ENCODE measurements at places on chromosomes 2 and 18.
A peak's percentile ranks its signal among the peaks of the same experiment; 100 is the strongest.

- DNase-seq = peak; percentile 22
Observed at GRCh38 chr2:237922641-237923361, 44.0 kb upstream of the UBE2F start.

DNA sequence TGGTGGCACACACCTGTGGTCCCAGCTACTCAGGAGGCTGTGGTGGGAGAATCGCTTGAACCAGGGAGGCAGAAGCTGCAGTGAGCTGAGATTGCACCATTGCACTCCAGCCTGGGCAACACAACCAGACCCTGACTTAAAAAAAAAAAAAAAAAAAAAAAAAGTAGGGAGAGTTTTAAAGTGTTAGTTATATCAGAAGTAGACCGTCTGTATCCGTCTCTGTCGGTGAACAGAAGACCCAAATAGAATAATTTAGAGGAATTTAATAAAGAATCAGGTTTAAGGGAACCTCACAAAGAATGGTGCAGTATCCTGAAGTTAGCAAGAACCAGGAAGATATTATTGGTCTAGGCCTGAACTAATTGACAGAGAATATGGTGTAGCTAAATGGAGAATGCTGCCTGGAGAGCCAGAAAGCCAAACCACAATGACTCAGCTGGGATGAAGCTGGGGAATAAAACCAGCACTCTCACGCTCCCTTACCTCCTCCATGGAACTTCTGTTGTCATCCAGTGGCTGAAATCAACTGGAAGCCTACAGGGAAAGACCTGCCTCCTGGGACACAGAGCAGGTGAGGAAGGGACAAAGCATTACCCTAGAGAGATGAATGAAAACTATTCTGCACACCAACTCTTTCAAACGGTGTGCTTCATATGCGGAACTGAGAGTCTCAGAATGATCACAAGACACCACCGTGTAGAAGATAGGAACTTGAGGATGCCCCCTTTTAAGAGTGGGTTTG is 39.1 kb upstream of the PLEKHM3 start:
- DNase-seq = peak; percentile 95

DNA sequence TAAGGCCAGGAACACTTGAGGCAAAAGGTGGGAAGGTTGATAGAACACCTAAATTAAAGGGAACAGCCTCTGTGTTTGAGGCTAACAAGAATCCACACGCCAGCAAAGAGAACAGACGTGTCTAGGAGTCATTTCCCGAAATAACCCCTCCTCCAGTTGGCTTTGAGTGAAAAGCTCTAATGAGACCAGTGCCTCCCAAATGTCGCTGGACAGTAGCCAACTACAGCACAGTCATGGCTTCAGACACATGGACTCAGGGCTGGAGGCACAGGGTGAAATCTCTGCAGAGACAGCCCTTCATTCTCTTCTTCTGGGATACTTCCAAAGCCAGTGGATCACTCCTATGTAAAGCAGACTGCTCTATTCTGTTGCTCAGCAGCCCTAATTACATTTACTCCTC is 49.6 kb downstream of the SOWAHC start:
- peak; percentile 92 for DNase-seq

GRCh38 chr2:72993147-72993932 is 76.0 kb downstream of the EMX1 start:
- DNase-seq = peak; percentile 43

DNA sequence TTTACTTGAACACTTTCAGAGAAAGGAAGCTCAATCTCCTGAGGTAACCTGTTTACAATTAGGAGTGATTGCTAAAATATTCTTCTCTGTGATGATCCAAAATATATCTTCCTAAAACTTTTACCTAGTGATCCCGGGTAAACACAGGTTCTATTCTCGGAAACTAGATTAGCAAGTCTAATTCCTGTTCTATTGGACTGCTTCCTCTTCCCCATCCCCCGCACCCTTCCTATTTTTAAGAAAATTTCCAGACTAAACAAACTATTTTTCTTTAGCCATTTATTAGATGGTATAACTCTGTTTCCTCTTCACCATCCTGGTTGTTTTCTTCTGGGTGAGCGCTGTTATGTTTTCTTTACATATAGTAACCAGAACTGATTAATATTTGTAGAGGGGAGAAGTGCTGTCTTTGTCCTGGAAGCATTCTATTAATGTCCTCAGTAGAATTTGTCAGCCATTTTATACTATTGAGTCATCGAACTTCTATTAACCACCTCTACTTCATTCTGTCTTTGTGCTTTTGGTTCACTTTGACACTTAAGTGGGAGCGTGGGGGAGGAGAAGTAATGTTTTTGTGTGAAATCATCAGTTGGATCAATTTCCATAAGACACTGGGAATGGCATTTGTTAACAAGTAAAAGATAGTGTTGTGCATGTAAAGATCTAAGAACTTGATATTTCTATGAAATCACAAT is 31.8 kb downstream of the CREB1 start:
- DNase-seq = peak; percentile 37

GRCh38 chr2:105455488-105456003 is 56.7 kb upstream of the FHL2 start:
- DNase-seq = peak; percentile 99

GRCh38 chr2:174025271-174026121 is 60.3 kb upstream of the SP3 start:
- DNase-seq = no peak

DNA sequence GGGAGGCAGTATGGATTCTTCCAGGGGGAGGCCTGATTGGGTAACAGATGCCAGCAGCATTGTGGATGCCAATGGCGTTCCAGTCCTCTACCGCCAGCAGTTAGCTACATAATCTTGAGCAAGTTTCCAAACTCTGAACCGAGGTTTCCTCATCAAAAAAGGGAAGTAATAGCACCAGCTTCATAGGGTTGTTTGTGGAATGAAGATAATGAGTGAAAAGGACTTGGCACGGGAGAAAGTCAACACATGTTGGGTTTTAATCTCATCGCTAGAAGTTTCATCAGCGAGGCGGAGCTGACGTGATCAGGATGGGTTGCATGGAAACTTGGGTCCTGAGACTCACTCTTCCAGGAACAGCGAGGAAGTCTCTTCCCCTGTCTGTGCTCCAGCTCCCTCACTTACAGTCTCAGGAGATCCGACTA is 266.7 kb downstream of the SH3BP4 start:
- DNase-seq = no peak

GRCh38 chr2:235541016-235541415 is 47.2 kb downstream of the AGAP1 start:
- no peak for DNase-seq

DNA sequence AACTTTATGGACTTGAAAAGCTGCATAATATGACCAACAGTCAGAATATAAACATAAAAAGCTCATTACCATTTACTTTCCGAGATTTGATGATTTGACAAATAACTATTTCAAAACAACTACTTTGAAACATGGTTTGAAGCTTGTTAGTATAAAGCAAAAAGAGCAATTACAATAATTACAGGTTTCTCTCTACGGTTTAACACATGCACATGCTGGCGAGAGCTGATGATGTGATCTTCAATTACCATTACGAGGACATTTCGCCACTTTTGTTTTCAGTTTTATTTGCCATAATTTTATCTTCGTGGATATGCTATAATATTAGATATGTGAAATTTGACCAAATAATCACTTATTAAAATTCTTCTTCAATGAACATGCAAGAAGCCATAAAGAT is 270.1 kb downstream of the TCF4 start:
- DNase-seq = no peak

DNA sequence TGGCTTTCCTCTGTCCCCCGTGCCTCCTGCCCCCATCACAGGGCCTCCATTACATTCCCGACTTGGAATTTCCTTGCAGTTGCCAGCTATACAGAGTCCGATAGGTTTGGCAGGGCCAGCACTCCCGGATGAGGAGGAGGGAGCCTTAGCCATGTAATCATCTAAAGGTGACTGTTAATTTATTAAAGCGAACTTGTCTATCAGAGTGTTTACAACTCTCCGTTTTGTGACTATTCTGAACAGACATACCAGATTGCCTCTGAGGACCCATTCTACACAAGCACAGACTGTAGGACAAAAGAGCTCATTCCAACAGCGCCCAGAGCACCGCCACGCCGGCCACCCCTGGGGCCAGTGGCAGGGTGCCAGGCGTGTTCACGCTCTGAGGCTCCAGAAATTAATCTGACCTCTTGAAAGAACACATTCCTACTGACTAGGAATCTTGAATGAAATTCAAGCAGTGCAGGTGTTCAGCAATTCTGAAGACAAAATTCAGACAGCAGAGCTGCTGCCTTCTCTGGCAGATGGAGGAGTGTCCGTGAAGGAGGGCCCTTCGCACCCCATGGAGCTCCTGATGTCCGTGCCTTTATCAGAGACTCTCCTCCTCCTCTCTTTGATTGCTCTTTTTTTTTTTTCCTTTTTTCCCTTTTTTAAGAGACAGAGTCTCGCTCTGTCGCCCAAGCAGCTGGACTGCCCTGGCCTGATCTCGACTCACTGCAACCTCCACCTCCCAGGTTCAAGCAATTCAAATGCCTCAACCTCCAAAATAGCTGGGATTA is 58.1 kb upstream of the RALBP1 start:
- DNase-seq = peak; percentile 38

DNA sequence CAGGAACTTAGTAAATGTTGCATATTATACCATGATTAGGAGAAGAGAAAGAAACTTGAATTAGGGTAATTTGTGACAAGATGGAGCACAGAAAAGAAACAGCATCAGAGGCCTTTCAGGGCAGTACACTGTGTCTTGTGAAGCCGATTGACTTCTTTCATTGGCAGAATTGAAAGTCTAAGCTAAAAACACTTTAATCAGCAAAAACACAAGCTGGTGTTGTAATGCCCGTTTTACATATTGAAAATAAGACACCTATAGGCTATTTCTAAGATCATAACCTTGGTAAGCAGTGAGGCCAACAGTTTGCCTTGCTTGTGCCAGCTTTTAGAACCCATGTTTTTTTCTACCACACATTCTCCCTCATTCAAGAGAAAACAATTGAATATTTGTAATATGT is 1378.1 kb upstream of the NXPH2 start:
- no peak for DNase-seq

DNA sequence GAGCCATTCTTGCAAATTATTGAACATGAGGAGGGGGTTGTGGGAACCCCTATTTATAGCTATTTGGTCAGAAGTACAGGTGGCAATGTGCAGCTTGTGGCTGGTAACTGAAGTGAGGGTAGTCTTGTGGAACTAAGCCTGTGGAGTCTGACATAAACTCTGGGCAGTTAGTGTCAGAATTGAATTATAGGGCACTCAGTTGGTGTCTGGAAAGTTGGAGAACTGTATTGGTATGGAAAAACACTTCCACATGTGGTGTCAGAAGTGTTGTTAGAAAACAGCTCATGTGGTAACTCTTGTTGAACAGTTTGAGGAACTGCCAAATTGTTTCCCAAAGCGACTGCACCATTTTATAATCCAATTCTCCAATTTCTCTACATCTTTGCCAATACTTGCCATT is 7.5 kb downstream of the RALBP1 start:
- DNase-seq = peak; percentile 25

- DNase-seq = no peak
Observed at GRCh38 chr2:122755281-122755780, 999.9 kb downstream of the TSN start.

- no peak for DNase-seq
Observed at GRCh38 chr2:149719695-149720094, 132.1 kb upstream of the MMADHC start.

GRCh38 chr2:27651056-27651455 is 12.4 kb downstream of the SUPT7L start:
- no peak for DNase-seq

- DNase-seq = no peak
Observed at GRCh38 chr2:119584469-119584868, 40.2 kb downstream of the CFAP221 start.

DNA sequence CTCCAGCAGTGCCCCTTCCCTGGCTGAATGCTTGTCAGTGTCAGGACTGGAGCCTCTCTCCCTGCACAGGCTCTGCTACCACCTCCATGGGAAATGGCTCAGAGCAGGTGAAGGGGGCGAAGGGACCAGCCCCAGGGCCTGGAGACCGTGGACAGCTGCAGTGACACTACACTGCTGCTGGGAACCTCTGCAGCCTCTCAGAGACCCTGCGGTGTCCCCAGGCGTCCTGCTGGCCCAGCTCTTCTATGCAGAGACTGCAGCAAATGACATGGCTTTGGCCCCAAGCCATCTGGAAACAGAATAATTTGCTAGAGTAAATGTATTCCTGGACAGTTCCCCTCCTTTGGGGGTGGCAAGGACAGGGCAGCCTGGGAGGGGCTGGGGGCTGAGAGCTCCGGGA is 53.2 kb downstream of the CIB4 start:
- DNase-seq = no peak

DNA sequence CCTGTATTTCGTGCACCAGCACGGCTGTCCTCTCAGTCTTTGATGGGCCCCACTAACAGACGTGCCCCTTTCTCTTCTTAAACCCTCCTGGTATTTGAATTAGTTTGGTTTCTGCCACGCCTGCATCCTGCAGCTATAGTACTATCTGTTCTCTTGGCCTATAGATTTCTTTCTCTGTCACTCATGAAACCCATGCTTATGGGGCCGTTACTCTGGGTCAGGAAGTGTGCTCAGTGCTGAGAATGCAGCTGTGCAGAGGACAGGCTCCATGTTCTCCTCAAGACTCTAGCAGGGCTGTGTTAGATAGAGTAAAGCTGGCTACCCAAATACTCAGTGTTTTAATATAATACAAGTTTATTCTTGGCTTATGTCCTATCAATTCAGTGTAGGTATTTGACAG is 180.0 kb downstream of the INSIG2 start:
- DNase-seq = no peak

DNA sequence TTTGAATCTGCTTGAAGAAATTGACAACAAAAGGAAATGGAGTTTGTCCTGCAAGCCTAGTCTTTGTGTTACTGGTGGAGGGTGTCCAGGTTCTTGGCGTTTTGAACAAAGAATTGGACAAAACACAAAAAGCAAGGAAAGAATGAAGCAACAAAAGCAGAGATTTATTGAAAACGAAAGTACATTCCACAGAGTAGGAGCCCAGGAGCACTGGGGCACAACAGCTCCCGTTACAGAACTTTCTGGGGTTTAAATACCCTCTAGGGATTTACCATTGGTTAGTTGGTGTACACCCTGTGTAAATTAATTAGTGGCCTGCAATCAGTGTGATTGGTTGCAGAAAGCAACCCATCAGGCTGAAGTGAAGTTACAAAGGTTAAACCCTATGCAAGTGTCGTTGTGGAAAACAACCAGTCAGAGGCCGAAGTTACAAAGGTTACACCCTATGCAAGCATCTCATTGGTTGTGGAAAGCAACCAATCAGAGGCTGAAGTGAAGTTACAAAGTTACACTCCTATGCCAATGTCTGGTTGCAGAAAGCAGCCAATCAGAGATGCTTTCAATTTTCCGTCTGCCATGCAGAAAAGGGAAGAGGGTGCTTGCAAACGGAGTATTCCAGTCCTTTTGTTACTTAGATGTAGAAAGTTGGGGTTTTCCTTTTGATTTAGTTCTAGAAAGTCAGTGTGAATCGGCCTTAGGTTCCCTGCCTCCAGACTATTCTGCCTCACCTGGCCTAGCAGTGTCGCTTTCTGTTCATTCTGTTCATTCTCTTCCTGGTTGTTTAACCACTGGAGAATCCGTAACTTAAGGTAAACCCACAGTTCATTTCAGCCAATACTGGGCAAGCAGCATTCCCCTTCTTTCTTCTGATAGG is 47.6 kb upstream of the PTH2R start:
- DNase-seq = no peak
